ENCODE measurements at places on chromosomes 3 and 15. TPM values are rescaled to one million over a fixed set of nuclear protein-coding genes. Genes with fewer than 3 reads are reported as not detected.
A peak's percentile ranks its signal among the peaks of the same experiment; 100 is the strongest.

- DNase-seq, result peak; percentile 61
Observed at GRCh38 chr3:18891641-18892040, 256.7 kb upstream of the KCNH8 start.

GRCh38 chr3:52315977-52316764 lies at the start of gene DNAH1:
TSS of gene DNAH1 (plus strand) at chr3:52316319. CDS start at chr3:52322443, 6,124 bp downstream.
- DNase-seq, result no peak

GRCh38 chr3:120198305-120198878 lies 86.6 kb downstream of the GPR156 start:
- DNase-seq, result no peak

GRCh38 chr15:87599616-87600015 lies 656.9 kb downstream of the NTRK3 start:
- DNase-seq, result no peak

GRCh38 chr3:111068574-111068973 lies 3.0 kb upstream of the NECTIN3 start:
- DNase-seq, result no peak

GRCh38 chr3:16028604-16029003 lies 145.9 kb upstream of the GALNT15 start:
- no peak for DNase-seq

DNA sequence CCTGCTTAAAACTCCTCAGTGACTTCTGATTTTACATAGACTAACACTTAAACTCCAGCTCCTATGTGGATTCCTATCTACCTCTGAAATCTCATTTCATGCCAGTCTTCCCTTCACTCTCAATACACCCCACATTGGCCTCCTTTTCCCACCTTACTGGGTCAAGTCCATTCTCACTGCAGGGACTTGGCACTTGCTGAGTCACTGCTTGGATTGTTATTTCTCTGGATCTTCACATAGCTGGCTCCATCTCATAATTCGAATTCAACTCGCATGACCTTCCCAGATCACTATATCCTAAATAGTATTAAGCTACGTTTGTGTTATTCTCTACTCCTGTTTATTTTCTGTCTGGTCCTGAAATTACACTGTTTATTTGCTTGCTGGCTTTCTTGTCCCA lies 59.6 kb upstream of the FRMD4B start:
- DNase-seq, result no peak

DNA sequence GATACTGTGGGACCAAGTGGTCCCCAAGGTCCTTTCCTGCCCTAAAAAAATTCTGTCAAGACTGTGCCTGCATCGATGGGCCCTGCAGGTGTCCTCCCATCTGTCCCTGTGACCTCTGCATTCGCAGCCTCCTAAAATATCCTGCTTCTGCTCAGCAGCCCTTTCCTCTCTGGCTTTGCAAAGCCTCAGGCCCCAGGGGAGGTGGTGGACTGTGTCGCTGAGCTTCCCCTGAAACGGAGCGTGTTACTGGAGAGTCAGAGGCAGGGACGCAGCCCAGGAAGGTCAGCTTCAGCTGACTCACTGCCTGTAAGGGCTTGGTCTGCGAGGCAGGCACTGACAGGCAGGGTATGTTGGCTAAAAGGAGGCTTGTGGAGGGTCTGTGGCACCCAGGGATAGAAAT lies 110.0 kb downstream of the RAB11A start:
- DNase-seq, result no peak

DNA sequence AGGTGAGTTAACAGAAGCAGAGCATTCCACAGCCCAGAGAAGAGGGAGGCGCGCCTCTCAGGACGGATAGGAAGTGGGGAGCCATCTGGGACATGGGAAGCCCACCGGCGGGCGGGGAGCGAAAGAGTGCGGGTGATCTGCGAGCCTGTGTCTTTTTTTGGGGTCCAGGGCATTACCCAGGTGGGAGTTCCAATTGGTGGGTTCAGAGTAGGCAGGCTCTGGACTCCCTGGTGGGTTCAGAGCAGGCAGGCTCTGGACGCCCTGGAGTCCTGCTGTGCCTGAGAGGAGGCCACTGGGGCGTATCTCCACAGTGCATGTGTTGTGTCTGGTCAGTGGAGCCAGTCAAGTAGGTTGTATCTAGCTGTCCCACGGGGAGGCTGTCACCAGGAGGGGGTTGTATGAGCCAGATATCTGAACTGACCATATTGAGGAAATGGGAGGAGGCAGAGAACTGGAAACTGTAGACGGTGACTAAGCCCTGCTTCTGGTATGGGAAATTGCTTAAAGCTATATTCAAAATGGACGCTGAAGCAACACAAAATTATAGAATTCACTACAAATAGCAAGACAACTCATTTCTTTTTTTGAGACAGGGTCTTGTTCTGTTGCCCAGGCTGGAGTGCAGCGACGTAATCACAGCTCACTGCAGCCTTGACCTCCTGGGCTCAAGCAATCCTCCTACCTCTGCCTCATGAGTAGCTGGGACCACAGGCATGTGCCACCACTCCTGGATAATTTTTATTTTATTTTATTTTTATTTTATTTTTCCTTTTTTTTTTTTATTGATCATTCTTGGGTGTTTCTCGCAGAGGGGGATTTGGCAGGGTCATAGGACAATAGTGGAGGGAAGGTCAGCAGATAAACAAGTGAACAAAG lies 34.5 kb upstream of the CHST2 start:
- DNase-seq, result no peak

- DNase-seq, result no peak
Observed at GRCh38 chr15:82646250-82647044, 716 bp downstream of the CPEB1 start.

DNA sequence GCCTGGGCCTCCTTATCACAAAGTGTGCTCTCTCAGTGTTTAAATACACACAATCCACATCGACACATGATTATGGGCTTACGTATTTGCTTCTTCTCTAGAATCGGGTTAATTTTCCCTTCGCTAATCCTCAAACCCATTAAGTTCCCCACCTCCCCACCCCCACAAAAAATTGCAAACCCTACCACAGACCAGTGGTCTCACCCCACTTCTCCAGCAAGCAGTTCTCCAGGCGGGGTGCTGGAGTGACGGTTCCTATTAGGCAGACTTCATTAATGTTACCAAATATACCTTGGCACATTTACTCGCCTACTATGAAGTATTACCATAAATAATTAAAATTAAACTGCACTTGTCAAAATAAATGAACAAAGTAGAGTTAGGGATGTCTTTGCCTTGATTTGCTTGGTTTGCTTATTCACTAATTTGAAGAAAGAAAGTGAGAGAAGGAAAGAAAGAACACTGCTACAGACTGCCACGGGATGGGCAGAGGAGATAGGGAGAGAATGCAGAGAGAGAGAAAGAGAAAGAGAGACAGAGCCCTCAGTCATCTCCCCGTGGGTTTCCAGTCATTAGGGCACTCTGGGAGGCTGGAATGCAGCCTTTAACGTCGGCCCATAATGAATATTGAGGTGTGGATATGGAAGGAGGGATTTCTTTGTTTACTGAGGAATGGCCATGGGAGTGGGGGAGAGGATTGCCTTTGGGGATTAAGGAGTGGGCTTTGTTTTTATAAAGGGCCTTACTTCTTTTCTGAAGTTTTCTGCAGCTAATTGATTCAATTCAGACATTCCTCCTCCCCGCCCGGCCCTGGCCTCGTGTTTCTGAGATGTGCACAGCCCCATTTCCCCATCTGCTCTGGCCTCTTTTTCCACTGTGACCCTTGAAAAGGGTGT lies 39.7 kb upstream of the POLG start:
- no peak for DNase-seq

GRCh38 chr15:70466895-70467529 lies 296.3 kb downstream of the UACA start:
- peak; percentile 86 for DNase-seq

DNA sequence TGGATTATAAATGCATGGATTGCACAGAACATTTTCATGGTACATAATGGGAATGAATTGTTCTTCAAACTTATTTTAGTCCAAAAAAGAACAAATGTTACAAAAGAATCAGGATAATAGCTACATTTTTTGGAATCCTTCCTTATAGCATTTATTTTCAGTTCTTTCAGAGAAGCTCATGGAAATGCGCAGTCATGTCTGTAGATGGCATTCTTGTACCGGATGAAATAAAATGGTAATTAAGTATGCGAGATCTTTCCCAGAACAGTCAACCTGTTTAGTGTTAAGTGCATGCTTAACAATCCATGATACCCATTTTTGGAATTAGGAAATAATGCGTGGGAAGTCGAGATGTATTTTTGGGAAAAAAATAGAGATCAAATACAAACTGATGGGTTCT lies 38.2 kb upstream of the GOLGA8B start:
- no peak for DNase-seq

GRCh38 chr3:182618085-182618732 lies 175.1 kb upstream of the ATP11B start:
- DNase-seq, result no peak

DNA sequence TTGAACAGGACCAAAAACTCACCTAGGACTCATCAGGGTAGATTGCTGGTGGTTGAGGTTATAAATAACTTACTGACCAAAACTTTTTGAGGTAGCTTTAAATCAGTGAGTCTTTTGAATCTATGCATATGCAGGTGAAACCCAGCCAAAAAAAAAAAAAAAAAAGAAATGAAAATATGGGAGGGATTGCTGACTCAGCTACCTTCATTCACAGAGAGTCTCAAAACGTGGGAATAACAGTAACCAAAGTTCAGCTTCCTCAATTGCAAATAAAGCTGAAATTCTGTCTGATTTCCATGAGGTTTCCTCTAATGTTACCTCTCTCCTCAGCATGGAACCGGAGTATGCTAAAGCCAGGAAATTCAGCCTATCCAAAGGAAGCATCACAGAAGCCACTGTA lies 95.2 kb upstream of the SEMA6D start:
- DNase-seq, result no peak

- DNase-seq, result peak; percentile 85
Observed at GRCh38 chr15:43204016-43204901, 16.6 kb downstream of the EPB42 start.

- DNase-seq, result no peak
Observed at GRCh38 chr15:76070921-76071635, 11.3 kb downstream of the TMEM266 start.

GRCh38 chr3:110414855-110415254 lies 656.8 kb upstream of the NECTIN3 start:
- DNase-seq, result no peak

GRCh38 chr15:68404056-68404798 lies 27.7 kb downstream of the ITGA11 start:
- no peak for DNase-seq

- no peak for DNase-seq
Observed at GRCh38 chr3:71956069-71956340, 171.1 kb upstream of the PROK2 start.

DNA sequence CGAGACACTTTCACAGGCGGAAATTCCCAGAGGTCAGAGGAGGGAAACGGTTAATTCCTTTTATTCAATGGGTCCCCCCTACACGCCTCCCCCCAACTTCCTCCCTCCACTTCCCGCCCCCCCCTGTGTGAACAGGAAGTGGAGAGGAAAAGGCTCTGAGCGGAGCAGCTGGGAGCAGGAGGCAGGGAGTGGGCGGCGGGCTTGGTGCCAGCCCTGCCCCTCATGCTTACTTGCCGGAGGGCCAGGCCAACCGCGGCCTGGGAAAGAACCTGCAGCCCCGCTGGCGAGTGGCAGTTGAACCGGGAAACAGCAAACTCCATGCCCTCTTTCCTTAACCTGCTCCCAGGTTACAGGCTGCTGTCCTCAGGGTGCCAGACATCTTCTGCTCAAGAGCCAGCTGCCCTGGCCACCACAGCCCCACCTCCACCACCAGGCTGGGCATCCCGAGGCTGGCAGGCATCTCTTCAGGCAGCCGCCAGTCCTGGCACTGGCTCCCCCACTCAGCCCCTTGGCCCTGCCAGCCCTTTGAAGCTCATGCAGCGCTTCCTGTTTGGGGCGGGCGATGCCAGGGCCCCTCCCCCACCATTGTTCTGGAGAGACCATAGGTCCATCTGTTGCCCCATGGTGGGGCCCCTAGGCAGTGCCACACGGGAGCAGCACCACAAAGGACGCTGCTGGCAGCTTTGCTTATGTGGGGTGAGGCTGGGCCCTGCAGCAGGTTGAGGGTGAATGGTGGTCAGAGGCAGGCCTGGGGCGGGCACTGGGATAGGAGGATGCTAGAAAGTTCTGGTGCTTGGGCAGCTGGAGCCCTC lies 12.9 kb downstream of the VPS18 start:
- peak; percentile 78 for DNase-seq

GRCh38 chr3:105733356-105733755 lies 135.5 kb downstream of the CBLB start:
- DNase-seq, result no peak

DNA sequence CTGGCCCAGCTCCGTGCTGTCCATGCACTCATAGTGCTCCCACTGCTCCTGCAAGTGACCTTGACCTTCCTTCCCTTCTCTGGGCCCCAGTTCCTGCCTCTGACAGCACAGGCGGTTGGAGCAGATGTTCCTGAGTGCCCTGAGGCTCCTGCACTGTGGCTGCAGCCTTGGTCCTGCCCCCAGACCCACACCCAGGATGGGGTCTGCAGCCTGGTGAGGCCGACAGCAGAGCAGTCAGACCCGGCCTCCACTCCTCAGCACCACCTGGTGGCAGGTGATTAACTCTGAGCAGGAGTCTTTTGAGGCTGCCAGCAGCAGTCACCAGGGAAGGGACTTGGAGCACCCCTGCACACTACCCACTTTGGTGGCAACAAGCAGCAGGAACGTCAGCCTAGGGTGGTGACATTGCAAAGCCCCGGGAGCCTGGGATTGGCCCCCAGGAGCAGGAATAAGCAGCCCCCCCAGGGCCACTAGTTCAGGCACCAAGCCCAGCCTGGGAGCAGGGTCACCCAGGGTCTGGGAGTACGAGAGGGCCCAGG lies 64.6 kb downstream of the CYP11A1 start:
- peak; percentile 78 for DNase-seq

GRCh38 chr15:28917791-28918140 lies 32.0 kb downstream of the APBA2 start:
- DNase-seq, result no peak

Gene SHC4
- 21.2 TPM for total RNA-seq

Gene ADPRH
- 4.2 TPM for total RNA-seq

Gene SNRPN
- 35.4 TPM for total RNA-seq

Gene CTXN2
- total RNA-seq, result 0.07 TPM

Gene IQCH
- 1.6 TPM for total RNA-seq

Gene MORC1
- total RNA-seq, result not detected

Gene SLC24A5
- total RNA-seq, result not detected

Gene GOLGA6B
- total RNA-seq, result not detected

Gene CCK
- total RNA-seq, result not detected

Gene ITIH4
- total RNA-seq, result 3.6 TPM

Gene KIF15
- total RNA-seq, result 26.5 TPM

Gene RTP1
- total RNA-seq, result not detected

Gene MESP1
- 5.6 TPM for total RNA-seq
